Daoy (cell line): ENCODE measurements at places on chromosomes 5 and 9. TPM values are rescaled to one million over a fixed set of nuclear protein-coding genes. Genes with fewer than 3 reads are reported as not detected.

DNA sequence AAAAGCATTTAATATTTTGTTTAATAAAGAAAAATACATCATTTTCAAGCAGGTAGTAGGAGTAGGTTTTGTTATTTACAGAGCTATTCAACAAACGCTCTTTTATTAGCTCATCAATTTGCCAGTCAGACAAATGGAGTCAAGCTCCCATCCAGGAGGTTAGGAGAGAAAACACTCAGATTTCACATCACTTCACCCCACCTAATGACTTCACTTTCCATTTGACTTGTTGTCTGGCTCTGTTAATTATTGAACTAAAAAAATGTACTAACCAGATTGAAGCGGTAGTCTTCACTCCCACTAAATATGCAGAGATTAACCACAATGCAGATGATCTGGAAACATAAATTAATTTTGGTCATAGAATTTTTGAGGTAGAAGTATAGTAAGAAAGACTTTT, 193.6 kb upstream of the VCAN start:
- DNase-seq = no peak

- DNase-seq = no peak
Measured at GRCh38 chr5:67530609-67531255, 334.1 kb upstream of the CD180 start.

DNA sequence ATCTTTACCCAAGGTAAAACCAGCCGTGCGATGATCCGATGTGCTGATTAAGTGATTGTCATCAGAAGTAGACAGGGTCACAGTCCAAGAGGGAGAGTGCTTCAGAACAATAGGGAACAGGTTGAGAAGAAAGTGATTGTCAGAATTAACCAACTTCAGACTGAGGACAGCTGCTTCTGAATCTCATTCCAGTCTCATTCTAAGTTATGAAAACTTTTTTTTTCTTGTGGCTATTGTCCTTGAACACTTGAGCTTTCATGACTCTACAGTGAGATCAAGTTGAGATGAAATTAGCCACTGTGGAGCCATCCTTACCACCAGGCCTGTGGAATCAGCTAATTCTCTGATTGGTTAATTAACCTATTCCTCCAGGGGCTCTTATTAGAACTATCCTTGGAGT, 159.9 kb upstream of the WWC1 start:
- DNase-seq = no peak

DNA sequence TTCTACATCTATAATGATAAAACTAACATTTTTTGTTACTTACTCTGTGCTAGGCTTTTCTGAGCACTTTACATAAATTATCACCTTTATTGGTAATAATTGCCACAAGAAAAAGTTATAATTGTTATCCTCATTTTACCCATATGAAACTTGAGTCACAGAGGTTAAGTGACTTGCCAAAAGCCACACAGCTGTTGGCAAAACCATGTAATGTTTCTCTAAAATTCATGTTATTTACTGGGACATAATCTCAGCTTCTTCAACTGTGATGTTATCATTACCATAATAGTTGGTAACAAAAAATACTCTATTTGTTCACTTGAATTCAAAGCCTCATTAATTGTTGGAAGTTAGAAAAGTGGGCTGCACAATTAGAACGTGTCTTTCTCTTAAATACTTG, 437.3 kb downstream of the BRINP1 start:
- no peak for DNase-seq

DNA sequence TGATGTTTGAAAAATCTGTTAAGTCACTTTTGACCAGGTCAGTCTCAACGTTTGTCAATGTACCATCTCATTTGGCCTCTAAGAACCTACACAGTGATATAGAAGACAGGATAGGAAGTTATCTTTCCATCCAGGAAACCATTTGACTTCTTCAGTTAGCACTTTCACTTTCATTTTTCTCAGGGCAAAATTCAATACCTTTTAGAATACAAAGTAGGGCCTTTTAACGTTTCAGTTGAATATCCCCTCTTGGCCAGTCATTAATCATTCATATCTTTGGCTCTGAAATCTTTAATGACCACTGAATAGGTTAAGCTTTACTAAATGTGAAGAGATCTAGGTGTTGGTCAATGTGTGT, 101.1 kb upstream of the GNAQ start:
- no peak for DNase-seq

DNA sequence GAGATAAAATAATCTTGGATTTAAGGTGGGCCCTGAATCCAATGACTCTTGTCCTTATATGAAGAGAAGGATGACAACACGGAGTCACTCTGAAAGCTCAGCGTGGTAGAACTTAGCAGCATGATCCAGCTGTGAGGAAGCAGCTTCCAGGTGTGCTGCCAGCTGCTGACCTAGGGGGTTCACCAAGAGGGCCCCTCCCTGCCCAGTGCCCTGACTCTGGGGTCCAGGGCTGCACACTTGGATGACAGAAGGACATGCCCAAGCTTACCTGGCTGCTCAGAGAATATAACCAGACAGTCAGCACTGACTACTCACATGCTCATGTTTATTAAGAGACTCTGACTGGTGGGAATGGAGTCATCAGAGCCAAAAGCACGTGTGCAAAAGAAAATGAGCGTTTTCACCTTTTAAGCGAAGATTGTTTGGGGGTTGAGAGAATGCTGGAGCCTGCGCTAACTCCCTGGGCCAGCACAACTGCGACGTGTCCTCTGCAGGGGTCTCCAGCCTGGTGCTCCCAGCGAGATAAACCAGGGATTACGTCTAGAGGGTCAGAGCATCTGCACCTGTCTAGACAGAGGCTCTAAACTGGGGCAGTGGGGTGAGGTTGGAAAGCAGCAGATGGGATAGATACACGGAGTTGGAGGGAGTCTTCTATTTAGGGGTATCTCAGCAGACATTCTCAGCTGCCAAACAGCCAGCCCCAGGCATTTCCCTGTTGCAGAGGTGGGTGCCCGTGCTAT, 41.3 kb downstream of the ROPN1L start:
- no peak for DNase-seq

- no peak for DNase-seq
Measured at GRCh38 chr5:68379275-68380036, 163.9 kb downstream of the PIK3R1 start.

- DNase-seq = no peak
Measured at GRCh38 chr5:181036816-181037364, 3.2 kb upstream of the BTNL9 start.

GRCh38 chr9:89768650-89769071, 163.8 kb downstream of the GADD45G start:
- no peak for DNase-seq

DNA sequence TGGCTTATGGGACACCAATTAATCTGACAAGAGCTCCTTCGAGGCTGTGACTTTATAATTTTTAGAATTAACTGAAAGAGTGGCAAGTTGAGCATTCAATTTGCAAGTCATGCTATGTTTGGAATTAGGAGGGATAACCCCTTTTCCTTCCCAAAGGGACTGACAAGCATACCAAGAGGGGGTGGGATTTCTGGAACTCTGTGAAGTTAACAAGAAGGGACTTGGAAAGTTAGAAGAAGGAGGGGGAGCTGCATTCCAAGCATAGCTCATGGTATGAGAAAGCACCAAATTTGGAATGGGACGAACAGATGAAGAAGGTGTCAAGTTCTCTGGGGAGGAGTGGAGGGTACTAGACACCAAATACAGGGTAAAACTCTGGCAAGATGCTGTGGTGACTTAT, 8.9 kb upstream of the PALM2AKAP2 start:
- peak; percentile 77 for DNase-seq

DNA sequence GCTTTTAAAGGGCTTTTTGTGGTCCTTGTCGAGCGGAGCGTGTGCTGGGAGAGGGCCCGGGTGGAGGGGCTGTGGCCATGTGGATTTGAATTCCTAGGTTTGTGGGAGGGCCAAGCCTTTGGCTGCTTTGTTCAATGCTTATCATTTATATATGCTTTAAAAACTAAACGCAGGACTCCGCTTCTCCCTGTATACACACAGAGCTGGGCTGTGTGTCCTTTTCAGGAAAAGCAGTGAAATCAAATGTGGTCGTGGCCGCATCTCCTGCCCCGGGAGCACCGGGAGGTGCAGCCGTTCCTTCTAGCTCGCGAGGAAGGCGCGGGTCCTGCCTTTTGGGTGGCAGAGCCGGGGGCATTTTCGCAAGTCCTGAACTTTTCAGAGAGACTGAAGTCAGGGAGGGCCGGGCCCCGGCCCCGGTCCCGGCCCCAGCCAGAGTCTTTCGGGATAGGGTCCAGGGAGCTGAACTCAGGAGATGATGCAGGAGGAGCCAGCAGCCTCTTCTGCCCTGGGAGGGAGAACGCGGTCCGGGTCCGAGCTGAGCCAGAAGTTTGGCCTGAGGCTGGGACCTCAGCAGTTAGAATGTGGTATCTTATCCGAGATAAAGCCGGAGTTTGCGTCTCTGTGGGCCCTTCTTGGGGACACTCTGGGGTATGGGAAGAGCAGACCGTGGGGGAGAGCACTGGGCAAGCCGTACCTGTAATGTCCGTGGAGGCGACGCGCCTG, 158.8 kb downstream of the C9orf152 start:
- peak; percentile 61 for DNase-seq

- DNase-seq = no peak
Measured at GRCh38 chr5:157509587-157509986, 49.6 kb downstream of the NIPAL4 start.

DNA sequence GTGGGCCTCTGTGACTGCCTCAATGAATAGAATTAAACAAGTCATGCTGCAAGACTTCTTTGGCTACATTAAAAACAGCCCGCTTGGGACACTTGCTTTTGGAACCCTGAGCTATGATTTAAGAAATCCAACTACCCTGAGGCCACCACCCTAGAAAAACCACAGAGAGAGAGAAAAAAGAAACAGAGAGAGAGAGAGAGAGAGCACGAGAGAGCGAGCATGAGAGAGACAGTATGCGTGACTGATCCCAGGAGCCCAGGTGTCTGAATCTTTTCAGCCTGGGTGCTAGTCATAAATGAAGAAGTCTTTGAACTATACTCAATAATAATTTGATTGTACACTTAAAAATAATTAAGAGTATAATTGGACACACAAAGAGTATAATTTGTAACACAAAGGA, 123.1 kb upstream of the FREM1 start:
- no peak for DNase-seq

GRCh38 chr9:78122631-78123030, 91.0 kb upstream of the GNAQ start:
- DNase-seq = peak; percentile 34

DNA sequence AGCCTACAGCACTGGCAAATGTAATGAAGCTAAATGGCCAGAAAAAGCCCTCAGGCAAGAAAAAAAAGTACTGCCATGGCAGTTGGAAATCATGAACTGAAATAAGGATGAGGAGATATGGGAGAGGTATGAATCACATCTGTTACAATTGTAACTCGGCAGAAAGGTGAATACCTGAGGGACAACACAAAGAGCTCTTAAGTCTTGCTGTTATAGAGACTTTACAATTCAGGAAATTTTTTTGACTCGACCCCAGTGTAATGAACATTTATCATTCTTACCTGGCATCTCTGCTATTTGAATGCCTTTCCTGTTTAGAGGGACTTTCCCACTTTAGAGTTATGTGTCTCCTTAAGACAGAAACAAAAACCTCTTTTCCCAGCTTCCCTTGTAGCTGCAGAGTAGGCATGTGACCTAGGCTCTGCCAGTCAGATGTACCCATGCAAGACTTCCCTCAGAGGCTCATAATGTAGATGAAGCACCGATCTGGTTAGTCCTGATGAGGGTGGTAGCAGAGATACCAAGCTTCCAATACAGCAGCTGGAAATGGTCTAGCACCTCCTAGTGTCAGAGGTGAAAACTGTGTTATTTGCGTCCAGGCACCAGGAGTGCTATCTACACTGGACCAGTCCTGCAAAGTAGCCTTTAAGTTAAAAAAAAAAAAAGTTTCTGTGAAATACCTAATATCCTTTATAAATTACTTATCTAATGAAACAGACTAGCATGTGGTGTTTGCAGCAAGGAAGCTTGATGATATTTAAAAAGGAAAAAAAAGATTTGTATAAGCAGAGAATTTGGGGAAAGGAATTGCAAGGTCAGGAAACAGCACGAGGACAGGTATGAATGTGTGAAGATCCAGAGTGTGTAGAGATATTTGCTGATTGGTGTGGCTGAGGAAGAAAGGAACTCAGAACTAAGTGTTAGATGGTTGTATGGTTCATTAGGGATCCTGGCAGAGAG, 146.9 kb upstream of the SLC1A3 start:
- no peak for DNase-seq

DNA sequence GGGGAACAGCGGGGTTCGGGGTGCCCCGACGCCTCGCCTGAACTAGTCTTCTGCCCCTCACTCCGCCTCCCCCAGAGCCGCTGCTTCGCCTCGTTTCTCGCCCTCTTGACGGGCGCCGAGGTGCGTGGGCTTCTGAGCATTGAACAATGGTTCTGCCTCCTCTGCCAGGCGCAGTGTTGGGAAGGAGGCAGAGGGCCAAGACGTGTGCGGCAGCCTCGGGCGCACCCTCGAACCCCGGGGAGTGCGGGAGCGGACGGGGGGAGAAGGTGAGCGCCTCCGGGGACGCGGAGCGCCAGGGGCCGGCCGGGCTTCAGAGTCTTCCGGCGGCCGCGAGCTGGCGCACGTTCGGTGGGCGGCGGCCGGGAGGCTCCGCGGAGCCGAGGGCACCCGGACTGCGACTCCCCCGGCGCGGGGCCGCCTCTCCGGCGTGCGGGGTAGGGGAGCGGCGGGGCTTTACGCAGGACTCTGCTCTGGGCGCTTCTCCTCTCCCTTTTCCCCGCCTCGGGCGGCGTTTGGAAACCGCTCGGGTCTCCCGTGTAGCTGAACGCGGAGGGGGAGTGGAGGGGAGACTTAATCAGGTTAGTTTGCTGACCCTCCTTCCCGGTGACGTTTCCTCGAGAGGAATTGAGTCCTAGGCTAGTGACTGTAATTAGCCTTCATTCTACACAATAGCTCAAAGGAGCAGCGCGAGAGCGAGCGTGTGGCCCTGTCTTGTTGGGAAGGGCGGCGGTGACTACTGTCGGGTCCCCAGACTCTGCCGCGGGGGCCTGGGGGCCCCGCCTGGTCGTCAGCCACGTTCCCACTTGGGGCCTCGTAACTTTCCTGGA, 1.1 kb downstream of the VLDLR start:
- DNase-seq = peak; percentile 55

GRCh38 chr9:134661791-134662142, 20.2 kb downstream of the COL5A1 start:
- peak; percentile 82 for DNase-seq

DNA sequence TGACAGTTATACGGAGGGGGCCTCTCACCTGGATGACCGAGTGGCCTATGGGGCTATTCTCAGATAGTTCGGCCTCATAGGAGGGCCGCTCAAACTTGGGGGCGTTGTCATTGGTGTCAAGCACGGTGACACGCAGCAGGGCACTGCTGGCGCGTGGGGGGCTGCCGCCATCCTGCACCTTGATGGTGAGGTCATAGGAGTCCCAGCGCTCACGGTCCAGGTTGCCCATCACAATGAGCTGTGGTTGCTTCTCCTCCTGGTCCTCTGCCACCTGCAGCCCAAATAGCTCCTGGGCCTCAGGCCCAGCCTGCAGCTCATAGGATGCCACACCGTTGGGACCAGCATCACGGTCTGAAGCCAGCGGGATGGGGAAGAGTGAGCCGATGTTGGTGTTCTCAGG, 9.7 kb downstream of the PCDH1 start:
- DNase-seq = no peak

CD180 gene
- total RNA-seq = not detected in 2 replicates

SLC36A3 gene
- not detected in 2 replicates for total RNA-seq

C9orf153 gene
- total RNA-seq = not detected in 2 replicates

PCSK5 gene
- 1.4 TPM in 2 replicates for total RNA-seq

OR1J2 gene
- total RNA-seq = not detected in 2 replicates

CCNI2 gene
- total RNA-seq = 0.06 and 0.09 TPM in 2 replicates

GLRA1 gene
- total RNA-seq = not detected in 2 replicates

TSC1 gene
- 27.7 and 28.9 TPM in 2 replicates for total RNA-seq

FANCG gene
- total RNA-seq = 43.0 and 48.1 TPM in 2 replicates

SEMA6A gene
- total RNA-seq = 0.34 and 4.9 TPM in 2 replicates

LHX2 gene
- total RNA-seq = 5.7 and 11.9 TPM in 2 replicates

NR2F1-AS1 gene
- total RNA-seq = 6.1 and 10.5 TPM in 2 replicates

BASP1 gene
- total RNA-seq = 114 and 124 TPM in 2 replicates

C5orf46 gene
- 2.6 TPM in 1 of 2 replicates, not detected in the other for total RNA-seq

TMEM174 gene
- not detected in 2 replicates for total RNA-seq

SH3TC2 gene
- 0.30 and 0.91 TPM in 2 replicates for total RNA-seq
